ENCODE measurements at places on chromosomes 3 and 15.

DNA sequence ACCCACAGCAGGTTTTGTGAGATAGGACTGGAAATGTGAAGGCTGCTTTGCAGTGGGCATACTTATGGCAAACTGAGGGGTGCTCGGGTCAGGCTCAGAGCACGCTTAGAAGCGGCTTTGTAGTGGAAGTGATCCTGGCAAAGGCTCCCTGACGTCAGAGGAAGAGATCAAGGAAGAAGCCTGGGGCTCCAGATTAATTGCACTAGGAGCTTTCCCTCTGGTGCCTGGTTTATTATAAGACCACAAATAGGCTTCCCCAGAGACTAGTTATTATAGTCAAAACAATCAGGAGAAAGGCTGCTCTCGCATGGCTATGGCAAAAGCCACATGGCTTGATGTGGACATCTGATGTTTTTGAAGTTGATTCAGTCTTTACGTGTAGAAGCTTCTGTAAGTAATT lies 515.1 kb downstream of the GABRG3 start:
- DNase-seq: no peak

GRCh38 chr3:13703071-13703470 lies 154.1 kb downstream of the FBLN2 start:
- DNase-seq: no peak

DNA sequence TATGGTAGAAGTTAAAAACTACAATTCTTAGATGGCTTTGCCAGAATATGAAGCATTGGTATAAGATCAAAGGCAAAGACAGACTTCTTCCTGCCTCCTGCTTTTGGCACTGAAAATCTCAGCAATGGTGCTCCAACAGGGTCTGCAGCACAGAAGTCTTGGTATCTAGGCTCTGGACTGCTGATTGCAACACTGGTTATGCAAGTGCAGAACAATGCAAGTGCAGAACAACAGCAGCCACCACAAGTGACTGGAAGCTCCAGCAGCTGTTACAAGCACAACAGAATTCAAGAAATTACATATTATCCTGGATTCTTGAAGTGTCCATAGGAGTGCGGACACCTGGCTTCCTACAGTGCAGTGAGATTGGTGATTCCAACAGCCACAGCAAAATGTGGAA lies 33.7 kb downstream of the ZBTB20 start:
- no peak for DNase-seq

- no peak for DNase-seq
Observed at GRCh38 chr15:93428807-93429351, 339.9 kb upstream of the RGMA start.

- no peak for DNase-seq
Observed at GRCh38 chr15:42726114-42726513, 10.8 kb downstream of the CDAN1 start.

DNA sequence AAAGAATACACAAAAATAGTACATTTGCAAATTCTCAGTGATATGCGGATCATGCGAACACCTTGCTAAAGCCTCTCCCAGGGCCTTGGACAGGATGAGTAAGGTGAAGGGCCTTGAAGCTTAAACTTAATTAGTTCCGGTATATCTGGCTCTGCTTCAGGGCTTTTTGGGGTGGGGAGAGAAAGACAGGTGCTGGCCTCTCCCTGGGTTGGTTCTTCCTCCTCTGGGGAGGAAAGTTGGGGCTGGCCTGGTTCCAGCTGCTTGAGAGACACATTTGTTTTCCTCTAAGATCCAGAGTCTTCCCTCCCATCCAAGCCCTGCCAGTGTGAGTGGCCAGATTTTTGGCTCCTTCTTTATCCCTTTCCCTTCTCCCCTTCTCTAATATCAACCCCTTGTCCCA lies 64.7 kb upstream of the EPHB3 start:
- DNase-seq: no peak

DNA sequence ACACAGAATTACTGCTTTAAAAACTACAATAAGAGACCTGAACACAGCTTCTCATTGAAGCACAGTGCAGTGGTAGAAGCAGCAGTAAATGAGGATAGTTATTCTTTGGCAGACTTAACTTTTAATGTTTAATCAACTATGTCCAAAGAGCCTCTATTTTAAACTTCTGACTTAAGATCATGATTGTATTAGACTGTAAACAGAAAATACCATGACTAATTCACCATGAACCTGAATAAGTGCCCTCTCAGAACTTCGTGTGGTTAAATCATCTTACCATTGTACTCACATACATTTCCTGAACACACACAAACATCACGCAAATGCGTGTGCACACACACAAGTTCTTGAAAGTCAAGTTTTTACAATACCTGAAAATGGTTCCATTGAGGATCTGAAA lies 13.9 kb downstream of the CEP152 start:
- DNase-seq: no peak

DNA sequence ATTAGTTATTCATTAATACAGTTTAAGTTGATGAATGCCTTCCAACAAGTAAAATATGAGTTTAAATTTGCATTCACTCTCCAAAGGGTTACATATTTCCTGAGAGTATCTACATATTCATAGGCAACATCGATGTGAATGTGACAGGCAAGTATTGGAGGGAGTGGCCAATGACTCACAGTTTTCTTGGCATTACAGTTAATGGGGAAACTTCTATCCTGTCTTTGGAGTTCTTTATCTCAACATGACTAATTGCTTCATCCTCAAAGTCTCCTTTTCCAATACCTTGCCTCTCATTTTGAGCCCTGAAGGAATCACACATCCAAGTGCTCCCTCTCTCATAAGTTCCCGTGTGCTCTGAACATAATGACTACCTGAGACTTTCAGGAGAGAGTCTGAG lies 439.7 kb upstream of the FRG2C start:
- DNase-seq: no peak

DNA sequence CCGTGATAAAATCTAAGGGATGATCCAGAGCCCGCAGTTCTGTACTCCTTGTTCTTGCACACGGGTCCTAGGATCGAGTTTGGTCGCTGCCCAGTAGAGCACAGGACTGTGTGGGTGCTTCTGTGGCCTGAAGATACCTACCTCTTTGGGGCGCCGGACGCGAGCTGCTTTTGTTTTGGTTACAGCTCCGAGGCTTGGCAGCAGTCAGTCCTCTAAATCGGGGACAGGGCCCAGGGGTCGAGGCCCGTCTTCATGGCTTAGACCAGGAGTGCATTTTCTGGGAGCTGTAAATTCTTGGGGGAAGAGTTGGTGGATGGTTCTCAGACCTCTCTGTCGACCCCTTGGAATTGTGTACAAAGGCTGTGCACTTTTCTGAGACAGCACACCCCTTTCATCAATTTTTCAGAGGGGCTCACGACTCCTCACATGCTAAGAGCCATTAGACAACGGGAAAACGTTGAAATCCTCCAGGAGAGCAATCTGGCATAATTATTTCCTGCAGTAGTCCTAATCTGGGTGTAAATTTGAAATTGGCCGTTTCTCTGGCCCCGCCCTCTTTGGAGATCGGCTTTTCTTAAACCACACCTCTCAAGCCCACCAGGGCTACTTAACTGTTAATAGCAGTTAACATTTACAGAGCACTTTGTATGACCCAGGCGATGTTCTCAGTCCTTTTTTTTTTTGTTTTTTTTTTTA lies 928 bp downstream of the CEP97 start:
- DNase-seq: no peak

DNA sequence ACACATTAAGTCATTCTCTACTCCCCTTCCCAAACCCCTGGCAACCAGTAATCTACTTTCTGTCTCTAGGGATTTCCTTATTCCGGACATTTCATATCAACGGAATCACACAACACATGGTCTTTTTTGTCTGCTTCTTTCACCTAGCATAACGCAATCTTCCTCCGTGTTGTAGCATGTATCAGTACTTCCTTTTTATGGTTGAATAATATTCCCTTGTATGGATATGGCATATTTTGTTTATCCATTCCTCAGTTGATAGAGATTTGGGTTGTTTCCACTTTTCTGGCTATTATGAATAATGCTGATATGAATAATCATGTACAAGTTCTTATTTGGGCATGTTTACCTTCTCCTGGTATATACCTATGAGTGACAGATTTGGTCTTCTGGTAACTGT lies 63.1 kb downstream of the TRANK1 start:
- DNase-seq: no peak

GRCh38 chr3:61996366-61996765 lies 377.0 kb downstream of the FEZF2 start:
- DNase-seq: no peak

DNA sequence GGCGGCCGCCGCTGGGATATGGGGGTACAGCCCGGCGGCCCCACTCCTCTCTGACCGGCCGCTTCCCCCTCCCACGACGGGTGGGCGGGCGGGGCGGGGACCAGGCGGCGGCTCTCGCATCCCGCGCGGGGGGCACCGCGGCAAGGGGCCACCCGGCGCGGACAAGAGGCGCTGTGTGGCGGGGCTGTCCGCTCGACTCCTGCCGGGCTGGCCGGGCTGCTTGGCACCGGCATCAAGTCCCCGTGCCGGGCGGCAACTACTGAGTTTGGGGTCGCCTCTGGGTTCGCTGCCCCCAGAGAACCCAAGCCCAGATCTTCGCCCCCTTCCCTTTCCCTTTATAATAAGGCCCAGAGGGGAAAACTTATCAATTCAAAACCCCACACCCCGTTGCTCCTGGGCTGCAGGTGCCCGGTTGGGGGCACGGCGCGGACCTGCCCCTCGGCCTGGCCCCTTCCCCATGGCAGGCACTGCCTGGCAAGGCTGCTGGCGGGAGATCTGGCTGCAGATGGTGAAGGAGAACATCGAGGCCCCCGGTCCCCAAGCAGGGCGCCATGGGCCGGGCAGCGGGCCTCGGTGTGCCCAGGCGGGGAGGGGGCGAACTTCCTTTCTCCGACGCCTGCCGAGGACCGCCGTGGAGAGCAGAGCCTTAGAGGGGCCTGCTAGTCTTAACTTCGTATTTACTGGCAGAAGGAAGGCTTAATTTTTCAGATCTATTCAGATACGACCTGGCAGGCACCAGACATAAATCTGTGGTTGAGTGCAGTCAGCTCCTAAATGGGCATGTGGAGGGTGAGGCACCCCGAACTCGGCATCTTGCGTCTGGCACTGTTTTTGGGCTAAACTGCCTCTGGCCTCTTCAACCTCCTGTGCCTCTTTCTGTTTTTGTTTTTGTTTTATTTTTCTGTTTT lies 911 bp downstream of the APBA2 start:
- DNase-seq: no peak

- DNase-seq: no peak
Observed at GRCh38 chr15:82890995-82891390, 61.5 kb downstream of the HOMER2 start.

DNA sequence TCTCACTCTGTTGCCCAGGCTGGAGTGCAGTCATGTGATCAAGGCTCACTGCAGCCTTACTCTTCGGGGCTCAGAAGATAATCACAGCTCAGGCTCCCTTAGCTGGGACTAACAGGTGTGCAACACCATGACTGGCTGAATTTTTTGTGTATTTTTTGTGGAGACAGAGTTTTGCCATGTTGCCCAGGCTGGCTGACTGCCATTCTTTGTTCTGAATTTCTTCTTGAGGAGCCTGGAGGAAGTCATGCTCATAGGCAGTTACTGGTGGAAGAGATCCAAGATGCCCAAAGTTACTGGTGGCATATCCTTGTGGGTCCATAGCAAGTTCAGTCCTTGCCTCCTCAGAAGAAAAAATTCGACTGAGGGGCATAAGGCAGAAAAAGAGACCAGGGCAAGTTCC lies 16.6 kb upstream of the UBP1 start:
- DNase-seq: no peak

GRCh38 chr3:100205171-100205570 lies 55.6 kb upstream of the TBC1D23 start:
- no peak for DNase-seq

- no peak for DNase-seq
Observed at GRCh38 chr3:25817107-25817506, 27.2 kb downstream of the OXSM start.

DNA sequence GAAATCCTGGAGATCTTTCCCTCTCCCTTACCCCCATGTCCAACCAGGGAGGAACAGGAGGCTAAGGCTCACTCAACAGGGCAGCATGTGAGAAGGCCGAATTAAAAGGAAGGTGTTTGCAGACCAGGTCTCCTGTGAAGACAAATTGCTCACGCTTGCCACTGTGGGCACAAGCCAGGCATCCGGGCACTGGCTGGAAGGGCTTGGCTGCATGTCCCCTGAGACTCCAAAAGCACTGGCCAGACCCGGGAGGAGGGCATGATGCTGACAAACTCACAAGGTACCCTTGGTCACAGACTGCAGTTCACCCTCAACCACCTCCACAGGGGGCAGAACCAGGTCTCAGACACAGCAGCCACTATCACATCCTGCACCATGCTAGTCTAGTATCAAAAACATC lies 113.7 kb upstream of the NSMCE3 start:
- no peak for DNase-seq
